Natural killer cell (primary cell): ENCODE measurements at places on chromosomes 2 and 18.

GRCh38 chr2:164054651-164055050 is 318.8 kb upstream of the FIGN start:
- no peaks in the 10 kb centered on the region for H3K27me3 ChIP-seq
- H3K4me3 ChIP-seq = no peak overlapping the region

DNA sequence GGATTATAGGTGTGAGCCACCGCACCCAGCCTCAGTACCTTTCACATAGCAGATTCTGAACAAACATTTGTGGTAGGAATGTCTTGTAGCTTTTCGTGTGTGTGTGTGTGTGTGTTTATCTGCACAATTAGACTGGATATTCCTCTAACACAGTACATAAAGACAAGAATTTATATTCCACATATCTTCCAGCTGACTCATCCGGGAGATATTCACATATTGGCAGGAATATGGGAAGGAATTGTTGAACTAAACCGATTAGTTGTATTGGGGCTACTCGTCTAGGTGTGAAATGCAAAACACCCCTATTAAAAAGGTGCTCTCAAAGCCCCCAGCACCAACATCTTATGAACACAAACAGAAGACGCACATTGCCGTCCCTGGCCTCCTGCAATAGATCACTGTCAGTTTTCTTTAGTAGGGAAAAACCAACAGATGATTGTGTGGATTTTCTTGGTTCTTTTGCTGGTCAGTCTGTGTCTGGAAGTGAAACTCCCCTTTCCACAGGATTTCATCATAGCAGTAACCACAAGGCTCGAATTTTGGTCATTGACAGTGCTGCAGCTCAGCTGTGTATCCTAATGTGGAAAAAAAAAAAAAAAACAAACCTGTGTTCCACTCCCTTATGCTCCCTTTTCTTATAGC is 208.5 kb upstream of the ACVR2A start:
- no peak overlapping the region for H3K4me3 ChIP-seq
- H3K27ac ChIP-seq = no peak overlapping the region
- no peak for DNase-seq
- no peaks in the 10 kb centered on the region for H3K4me1 ChIP-seq
- H3K27me3 ChIP-seq = no peaks in the 10 kb centered on the region
- no peaks in the 10 kb centered on the region for H3K36me3 ChIP-seq

DNA sequence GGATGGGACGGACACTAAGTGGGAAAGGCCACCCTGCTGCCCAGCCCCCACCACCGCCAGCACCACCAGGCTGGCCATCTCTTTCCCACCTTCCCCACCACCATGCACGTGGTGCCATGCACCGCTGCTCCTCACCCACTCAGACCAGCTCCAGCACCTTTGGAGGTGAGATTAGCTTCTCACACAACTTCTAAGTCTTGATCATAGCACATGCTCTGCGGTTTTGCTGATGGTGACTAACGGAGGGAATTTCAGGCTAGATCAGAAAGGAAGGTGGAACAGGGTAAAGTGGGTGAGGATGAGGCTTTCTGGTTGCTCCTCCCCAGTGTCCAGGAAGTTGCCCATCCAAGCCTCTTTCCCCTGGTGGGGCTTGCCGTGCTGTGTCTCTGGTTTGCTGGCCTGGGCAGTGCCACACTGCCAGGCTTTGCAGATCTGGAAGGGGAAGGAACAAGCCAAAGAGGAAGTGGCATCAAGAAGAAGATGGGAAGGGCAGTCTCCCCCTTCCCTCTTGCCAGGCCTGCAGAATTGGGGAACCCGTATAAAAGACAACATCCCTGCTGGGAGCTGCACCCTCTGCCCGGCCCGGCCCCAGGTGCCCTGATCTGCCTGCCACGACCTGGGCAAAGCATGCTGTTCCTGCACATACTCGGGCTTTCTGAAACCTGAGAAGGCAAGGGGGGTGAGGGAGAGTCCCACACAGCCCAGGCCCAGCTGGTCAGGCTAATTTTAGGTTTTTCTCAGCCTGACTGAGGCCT is 44.3 kb upstream of the CAB39 start:
- H3K27ac ChIP-seq = peak overlapping the region; percentile 22
- DNase-seq = no peak
- no peak overlapping the region for H3K4me3 ChIP-seq
- H3K4me1 ChIP-seq = peaks cover 63% of the 10 kb centered on the region
- no peaks in the 10 kb centered on the region for H3K27me3 ChIP-seq

- H3K4me3 ChIP-seq = no peak overlapping the region
- no peaks in the 10 kb centered on the region for H3K4me1 ChIP-seq
- H3K27me3 ChIP-seq = no peaks in the 10 kb centered on the region
- peak; percentile 78 for DNase-seq
- H3K27ac ChIP-seq = no peak overlapping the region
- H3K36me3 ChIP-seq = peaks cover 12% of the 10 kb centered on the region
These were observed 83.7 kb upstream of the UBXN4 start for GRCh38 chr2:135657806-135658582.

- no peaks in the 10 kb centered on the region for H3K4me1 ChIP-seq
- H3K27ac ChIP-seq = no peak overlapping the region
- no peaks in the 10 kb centered on the region for H3K36me3 ChIP-seq
- no peak for DNase-seq
- H3K27me3 ChIP-seq = no peaks in the 10 kb centered on the region
- H3K4me3 ChIP-seq = no peak overlapping the region
These were observed 127.4 kb upstream of the MSH6 start for GRCh38 chr2:47655563-47655880.

DNA sequence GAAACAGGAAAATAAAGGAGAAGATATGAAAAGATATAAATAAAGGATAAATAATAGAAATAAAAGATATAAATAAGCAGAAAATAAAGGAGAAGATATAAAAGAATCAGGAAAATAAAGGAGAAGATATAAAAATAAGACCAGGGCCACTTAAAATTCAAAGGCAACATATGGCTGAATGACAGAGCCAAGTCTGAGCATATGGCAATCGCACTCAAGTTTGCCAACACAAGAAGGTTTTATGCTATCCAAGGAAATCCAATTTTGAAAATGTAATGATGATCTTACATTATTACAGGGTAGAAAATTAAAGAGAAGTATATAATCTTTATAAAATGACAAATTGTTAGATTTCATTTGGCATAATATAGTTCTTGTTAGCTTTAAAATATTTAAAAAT is 33.6 kb downstream of the USP40 start:
- H3K4me1 ChIP-seq = no peaks in the 10 kb centered on the region
- no peak for DNase-seq
- no peak overlapping the region for H3K27ac ChIP-seq
- H3K4me3 ChIP-seq = no peak overlapping the region
- no peaks in the 10 kb centered on the region for H3K27me3 ChIP-seq

GRCh38 chr2:223026357-223027110 is 25.5 kb upstream of the KCNE4 start:
- H3K36me3 ChIP-seq = no peaks in the 10 kb centered on the region
- DNase-seq = no peak
- no peaks in the 10 kb centered on the region for H3K4me1 ChIP-seq

GRCh38 chr18:78085241-78086185 is 835.9 kb downstream of the GALR1 start:
- no peak overlapping the region for H3K4me3 ChIP-seq
- H3K36me3 ChIP-seq = no peaks in the 10 kb centered on the region
- no peaks in the 10 kb centered on the region for H3K27me3 ChIP-seq
- H3K4me1 ChIP-seq = no peaks in the 10 kb centered on the region
- no peak overlapping the region for H3K27ac ChIP-seq
- no peak for DNase-seq

GRCh38 chr2:1222056-1222455 is 191.2 kb upstream of the TPO start:
- no peak for DNase-seq
- no peaks in the 10 kb centered on the region for H3K36me3 ChIP-seq
- H3K4me3 ChIP-seq = no peak overlapping the region
- no peaks in the 10 kb centered on the region for H3K27me3 ChIP-seq

DNA sequence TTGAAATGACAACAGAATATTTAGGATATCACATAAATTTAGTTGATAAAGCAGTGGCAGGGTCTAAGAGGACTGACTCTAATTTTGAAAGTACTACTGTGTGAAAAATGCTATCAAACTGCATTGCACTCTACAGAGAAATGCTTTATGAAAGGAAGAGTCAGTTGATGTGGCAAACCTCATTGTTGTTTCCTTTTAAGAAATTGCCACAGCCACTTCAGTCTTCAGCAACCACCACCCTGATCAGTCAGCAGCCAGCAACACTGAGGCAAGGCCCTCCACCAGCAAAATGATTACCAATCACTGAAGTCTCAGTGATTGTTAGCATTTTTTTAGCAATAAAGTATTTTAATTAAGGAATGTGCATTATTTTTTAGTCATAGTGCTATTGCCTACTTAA is 488.7 kb upstream of the SLC39A10 start:
- H3K27me3 ChIP-seq = no peaks in the 10 kb centered on the region
- H3K4me3 ChIP-seq = no peak overlapping the region
- H3K36me3 ChIP-seq = no peaks in the 10 kb centered on the region
- no peaks in the 10 kb centered on the region for H3K4me1 ChIP-seq

- H3K27me3 ChIP-seq = no peaks in the 10 kb centered on the region
- no peak overlapping the region for H3K27ac ChIP-seq
- no peak overlapping the region for H3K4me3 ChIP-seq
These were observed 86.0 kb downstream of the FAM210A start for GRCh38 chr18:13640266-13640860.

GRCh38 chr2:120496235-120496634 is 150.3 kb downstream of the INHBB start:
- H3K27ac ChIP-seq = no peak overlapping the region
- no peaks in the 10 kb centered on the region for H3K36me3 ChIP-seq
- no peak for DNase-seq
- no peaks in the 10 kb centered on the region for H3K4me1 ChIP-seq
- H3K27me3 ChIP-seq = no peaks in the 10 kb centered on the region

GRCh38 chr2:211380041-211380440 is 823.6 kb downstream of the CPS1 start:
- no peak overlapping the region for H3K4me3 ChIP-seq
- H3K27ac ChIP-seq = no peak overlapping the region
- H3K27me3 ChIP-seq = no peaks in the 10 kb centered on the region
- no peaks in the 10 kb centered on the region for H3K36me3 ChIP-seq

DNA sequence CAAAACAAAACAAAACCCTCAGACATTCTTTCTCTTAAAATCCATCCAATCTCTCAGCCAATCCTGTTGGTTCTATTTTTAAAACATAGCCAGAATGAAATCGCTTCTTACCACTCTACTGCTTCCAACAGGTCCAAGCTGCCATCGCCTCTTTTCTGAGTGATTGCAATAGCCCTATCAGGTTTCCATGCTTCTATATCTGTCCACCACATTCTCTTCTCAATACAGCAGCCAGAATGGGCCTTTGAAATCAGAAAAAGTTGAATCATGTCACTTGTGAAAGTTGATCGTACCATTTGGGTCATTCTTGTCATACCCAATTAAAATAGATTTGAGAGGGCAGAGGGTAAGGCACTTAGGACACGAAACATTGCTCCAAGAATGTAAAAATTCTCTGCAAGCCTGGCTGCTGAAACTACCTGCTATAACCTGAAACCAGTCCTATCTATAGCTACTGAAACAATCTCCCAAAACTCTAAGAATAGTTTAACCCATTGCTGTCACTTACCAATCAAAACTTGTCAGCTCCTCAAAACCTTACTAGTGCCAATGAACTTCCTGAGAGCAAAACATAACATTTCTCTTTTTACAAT is 3.3 kb upstream of the MTLN start:
- H3K4me1 ChIP-seq = peaks cover 5% of the 10 kb centered on the region
- peaks cover 4% of the 10 kb centered on the region for H3K27me3 ChIP-seq
- no peaks in the 10 kb centered on the region for H3K36me3 ChIP-seq

- H3K4me1 ChIP-seq = no peaks in the 10 kb centered on the region
- no peaks in the 10 kb centered on the region for H3K36me3 ChIP-seq
- H3K4me3 ChIP-seq = no peak overlapping the region
- no peaks in the 10 kb centered on the region for H3K27me3 ChIP-seq
- no peak overlapping the region for H3K27ac ChIP-seq
These were observed 198.9 kb downstream of the ACKR3 start for GRCh38 chr2:236768393-236769140.

DNA sequence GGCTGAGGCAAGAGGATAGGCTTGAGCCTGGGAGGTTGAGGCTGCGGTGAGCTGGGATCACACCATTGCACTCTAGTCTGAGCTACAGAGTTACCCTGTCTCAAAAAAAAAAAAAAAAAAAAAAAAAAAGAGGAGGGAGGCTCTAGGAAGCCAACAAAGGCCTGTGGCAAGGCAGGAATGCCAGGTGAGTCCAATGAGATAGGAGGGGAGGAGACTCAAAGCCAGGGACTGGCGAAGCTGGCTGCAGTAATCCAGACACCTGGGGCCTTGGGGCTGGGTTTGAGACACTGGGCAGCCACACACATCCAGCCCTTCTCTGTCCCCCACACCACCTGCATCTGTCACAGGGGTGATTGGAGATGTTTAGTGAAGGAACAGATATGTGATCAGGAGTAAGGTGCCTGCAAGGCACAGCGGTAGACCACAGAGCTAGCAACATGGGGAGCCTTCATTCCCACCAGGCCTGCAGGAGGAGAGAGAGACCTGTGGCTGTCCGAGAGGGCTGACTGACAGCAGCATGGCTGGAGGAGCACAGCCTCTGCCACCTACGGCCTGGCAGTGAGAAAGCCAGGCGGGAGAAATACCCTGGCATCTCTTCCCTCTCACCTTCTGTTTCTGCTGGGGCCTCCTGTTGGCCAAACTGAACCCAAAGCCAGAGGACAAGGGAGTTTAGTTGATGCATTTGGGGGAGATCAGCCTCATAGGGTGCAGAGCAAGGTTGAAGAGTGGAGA is 9.5 kb downstream of the CHPF start:
- H3K4me1 ChIP-seq = no peaks in the 10 kb centered on the region
- H3K36me3 ChIP-seq = no peaks in the 10 kb centered on the region
- no peak overlapping the region for H3K27ac ChIP-seq
- H3K4me3 ChIP-seq = no peak overlapping the region

DNA sequence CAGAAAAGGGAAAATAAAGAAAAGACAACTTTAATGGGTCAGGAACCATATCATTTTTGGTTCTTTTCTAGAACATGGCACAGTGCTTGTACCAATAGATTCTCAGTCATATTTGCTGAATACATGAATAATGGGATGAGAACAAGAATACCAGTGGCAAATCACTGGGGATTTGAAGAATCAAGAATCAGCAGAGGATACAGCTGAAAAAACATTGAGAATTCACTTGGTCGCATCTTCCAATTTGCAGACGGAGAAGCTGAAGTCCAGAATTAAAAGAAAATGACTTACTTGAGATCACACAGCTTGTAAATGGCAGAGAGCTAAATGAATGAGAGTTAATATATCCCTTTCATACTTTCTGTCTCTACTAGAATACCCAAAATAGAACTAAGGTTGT is 362.2 kb downstream of the RAD51AP2 start:
- H3K27me3 ChIP-seq = no peaks in the 10 kb centered on the region
- H3K36me3 ChIP-seq = no peaks in the 10 kb centered on the region
- no peak overlapping the region for H3K4me3 ChIP-seq
- no peak for DNase-seq

- no peaks in the 10 kb centered on the region for H3K36me3 ChIP-seq
- H3K27ac ChIP-seq = no peak overlapping the region
- no peak overlapping the region for H3K4me3 ChIP-seq
- no peaks in the 10 kb centered on the region for H3K4me1 ChIP-seq
- no peak for DNase-seq
- no peaks in the 10 kb centered on the region for H3K27me3 ChIP-seq
These were observed 110.6 kb downstream of the MSTN start for GRCh38 chr2:189951791-189952535.
